ENCODE measurements at places on chromosomes 7 and 10. TPM values are rescaled to one million over a fixed set of nuclear protein-coding genes. Genes with fewer than 3 reads are reported as not detected.

DNA sequence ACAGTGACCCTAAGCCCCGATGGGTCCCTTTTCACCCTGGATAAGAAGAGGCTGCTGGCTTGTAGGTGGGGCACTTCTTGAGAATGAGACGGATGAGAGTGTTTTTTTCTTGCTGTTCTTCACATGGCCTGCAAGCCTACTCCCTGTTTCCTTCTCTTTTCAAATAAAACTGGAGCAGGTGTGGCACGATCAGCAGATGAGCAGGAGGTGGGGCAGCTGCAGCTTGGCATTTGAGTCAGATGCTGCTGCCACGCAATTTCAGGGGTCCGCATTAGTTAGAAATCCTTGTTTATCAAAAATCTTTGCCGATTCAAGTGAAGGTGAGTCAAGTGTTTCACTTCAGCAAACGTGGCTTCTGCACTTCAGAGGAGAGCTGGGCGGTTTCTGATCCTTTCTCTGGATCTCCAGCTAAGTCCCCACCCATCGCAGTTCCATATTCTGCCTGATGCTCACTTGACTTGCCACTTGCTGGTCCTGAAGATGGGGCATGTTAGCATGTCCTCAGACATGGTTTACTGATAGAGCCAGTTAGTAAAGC lies 20.8 kb downstream of the WDFY4 start:
- H3K27ac ChIP-seq, result no peak overlapping the region
- no peaks in the 10 kb centered on the region for H3K4me1 ChIP-seq
- no peak overlapping the region for H3K4me3 ChIP-seq
- H3K27me3 ChIP-seq, result no peaks in the 10 kb centered on the region
- no peaks in the 10 kb centered on the region for H3K36me3 ChIP-seq
- no peak for DNase-seq

GAD2 gene
- not detected for total RNA-seq

DNA sequence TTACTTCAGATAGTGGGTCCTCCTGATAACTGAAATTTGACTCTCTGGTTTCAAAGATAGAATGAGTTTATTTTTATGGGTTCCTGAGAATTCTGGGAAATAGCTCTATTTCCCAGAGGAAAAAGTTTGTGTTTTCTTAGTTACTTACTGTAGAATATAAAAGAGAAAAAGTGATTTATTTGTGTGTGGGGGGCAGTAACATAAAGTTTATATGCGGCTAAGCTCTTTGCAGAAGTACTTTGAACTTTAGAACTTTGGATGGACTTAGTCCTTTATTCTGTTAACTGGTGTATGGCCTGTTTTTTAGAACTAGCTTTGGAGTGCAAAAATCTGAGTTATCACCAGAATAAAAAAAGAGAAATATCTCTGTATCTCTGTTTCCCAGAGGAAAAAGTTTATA lies 157.1 kb downstream of the BBS9 start:
- DNase-seq, result no peak
- no peak overlapping the region for H3K27ac ChIP-seq
- no peaks in the 10 kb centered on the region for H3K36me3 ChIP-seq
- H3K4me3 ChIP-seq, result no peak overlapping the region

DNA sequence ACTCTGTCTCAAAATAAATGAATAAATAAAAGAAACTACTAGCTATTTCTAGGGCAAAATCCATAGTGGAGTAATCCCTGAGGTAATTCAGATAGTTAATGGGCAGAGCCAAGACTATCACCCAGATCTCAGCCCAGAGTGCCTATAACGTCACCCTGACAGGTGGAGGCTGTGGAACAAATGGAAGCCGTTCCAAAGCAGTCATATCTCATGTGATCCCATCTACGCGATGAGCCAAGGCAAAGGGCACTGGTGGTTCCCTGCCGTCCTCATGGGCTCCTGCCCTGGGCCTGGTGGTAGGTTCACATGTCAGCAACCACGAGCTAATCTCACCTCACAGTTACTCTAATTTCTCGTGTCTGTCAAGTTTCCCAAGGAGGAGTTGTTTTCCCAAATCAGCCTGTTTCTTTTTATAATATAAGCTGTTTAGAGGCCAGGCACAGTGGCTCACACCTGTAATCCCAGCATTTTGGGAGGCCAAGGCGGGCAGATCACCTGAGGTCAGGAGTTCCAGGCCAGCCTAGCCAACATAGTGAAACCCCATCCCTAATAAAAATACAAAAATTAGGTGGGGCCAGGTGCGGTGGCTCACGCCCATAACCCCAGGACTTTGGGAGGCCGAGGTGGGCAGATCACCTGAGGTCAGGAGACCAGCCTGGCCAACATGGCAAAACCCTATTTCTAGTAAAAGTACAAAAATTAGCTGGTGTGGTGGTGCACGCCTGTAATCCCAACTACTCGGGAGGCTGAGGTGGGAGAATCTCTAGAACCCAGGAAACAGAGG lies 22.5 kb upstream of the ASCC1 start:
- peaks cover 29% of the 10 kb centered on the region for H3K36me3 ChIP-seq
- no peak overlapping the region for H3K27ac ChIP-seq
- DNase-seq, result no peak

NKX6-2 gene
- total RNA-seq, result not detected

TAS2R5 gene
- total RNA-seq, result 4.9 TPM

DNA sequence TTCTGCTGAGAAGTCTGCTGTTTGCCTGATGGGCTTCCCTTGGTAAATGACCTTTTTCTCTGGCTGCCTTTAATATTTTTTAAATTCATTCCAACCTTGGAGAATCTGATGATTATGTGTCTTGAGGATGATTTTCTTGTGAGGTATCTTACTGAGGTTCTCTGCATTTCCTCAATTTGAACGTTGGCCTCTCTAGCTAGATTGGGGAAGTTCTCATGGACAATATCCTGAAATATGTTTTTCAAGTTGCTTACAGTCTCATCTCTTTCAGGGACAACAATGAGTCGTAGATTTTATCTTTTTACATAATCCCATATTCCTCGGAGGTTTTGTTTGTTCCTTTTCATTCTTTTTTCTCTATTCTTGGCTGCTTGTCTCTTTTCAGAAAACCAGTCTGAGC lies 208.4 kb downstream of the KIF20B start:
- no peaks in the 10 kb centered on the region for H3K4me1 ChIP-seq
- no peak for DNase-seq
- no peaks in the 10 kb centered on the region for H3K27me3 ChIP-seq

DNA sequence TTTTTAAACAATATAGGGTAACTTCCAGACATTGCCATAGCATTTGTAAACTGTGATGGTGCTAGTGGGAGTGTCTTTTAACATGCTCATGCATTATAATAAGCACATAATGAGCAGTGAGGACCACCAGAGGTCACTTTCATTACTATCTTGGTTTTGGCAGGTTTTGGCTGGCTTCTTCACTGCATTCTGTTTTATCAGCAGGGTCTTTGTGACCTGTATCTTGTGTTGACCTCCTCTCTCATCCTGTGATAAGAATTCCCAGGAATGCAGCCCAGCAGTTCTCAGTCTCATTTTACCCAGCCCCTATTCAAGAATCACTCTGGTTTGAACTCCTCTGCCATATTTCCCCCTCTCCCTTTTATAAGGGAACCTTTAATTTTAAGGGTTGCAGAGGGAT lies 91.3 kb downstream of the ZNF467 start:
- H3K27ac ChIP-seq, result no peak overlapping the region
- no peak overlapping the region for H3K4me3 ChIP-seq
- no peak for DNase-seq
- H3K4me1 ChIP-seq, result no peaks in the 10 kb centered on the region
- H3K27me3 ChIP-seq, result no peaks in the 10 kb centered on the region

GRCh38 chr10:7571981-7572380 lies 94.8 kb downstream of the ITIH5 start:
- H3K4me1 ChIP-seq, result no peaks in the 10 kb centered on the region
- no peak for DNase-seq
- no peaks in the 10 kb centered on the region for H3K36me3 ChIP-seq
- no peaks in the 10 kb centered on the region for H3K27me3 ChIP-seq
- H3K27ac ChIP-seq, result no peak overlapping the region
